Endodermal cell (in vitro differentiated cells): ENCODE measurements at places on chromosomes 1 and 21.

DNA sequence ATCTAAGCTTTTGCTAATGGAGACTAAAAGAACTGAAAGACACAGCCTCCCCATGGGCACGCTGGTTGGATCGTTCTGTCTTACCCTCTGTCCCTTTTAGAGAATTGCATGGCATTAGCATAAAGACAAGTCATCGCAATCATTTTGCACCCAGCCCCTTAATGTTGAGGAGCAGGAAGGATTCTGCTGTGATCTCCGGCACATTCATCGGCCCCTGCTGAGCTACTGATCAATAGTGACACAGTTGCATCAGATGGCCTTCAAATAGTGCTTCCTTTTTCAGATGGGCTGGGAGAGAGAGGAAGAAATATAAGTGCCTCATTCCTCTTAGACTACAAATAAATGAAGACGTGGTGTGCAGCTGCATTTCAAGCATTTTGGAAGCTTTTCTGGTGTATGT is 75.4 kb downstream of the NOS1AP start:
- DNase-seq, result peak; percentile 89

DNA sequence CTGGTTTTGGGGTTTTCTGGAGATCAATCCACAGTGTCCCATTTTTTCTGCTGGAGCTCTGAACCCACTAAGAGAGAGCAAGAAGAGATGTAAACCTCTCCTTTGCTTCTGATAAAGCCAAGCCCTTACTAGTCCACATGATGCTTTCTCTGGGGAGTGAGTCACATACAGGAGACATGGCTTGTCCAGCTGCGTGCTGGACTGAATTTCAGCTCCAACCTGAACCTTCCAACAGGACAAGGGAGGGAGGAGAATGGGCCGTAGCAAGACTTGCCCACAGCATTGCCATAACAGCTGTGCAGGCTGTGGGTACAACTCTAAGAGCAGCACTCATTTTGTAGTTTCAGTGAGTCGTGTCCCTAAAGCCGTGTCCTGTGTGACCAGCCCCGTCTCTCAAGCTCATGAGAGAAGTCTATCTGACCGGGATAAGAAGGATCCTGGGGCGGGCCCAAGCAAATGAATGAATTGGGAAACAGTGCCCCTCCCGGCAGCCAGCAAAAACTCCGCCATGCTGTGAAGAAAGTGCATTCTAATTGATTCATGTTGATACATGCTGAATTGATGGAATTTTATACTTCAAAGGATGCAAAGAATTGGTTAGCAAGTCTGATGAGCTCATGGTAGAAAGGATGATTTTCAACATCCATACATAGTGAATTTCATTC is 195.2 kb downstream of the GABPA start:
- DNase-seq, result no peak

DNA sequence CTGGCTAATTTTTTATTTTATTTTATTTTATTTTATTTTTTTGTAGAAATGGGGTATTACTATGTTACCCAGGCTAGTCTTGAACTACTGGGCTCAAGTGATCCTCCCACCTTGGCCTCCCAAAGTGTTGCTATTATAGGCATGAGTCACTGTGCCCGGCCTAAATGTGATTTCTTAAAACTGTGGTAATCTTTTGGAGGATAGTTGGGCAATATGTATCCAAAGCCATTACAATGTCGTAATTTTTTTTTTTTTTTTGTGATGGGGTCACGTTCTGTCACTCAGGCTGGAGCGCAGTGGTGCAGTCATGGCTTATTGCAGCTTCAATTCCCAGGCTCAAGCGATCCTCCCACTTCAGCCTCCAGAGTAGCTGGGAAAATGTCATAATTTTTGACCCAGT is 14.2 kb downstream of the ETV3L start:
- no peak for DNase-seq

GRCh38 chr1:17306921-17307320 is 1.1 kb upstream of the PADI4 start:
- no peak for DNase-seq

DNA sequence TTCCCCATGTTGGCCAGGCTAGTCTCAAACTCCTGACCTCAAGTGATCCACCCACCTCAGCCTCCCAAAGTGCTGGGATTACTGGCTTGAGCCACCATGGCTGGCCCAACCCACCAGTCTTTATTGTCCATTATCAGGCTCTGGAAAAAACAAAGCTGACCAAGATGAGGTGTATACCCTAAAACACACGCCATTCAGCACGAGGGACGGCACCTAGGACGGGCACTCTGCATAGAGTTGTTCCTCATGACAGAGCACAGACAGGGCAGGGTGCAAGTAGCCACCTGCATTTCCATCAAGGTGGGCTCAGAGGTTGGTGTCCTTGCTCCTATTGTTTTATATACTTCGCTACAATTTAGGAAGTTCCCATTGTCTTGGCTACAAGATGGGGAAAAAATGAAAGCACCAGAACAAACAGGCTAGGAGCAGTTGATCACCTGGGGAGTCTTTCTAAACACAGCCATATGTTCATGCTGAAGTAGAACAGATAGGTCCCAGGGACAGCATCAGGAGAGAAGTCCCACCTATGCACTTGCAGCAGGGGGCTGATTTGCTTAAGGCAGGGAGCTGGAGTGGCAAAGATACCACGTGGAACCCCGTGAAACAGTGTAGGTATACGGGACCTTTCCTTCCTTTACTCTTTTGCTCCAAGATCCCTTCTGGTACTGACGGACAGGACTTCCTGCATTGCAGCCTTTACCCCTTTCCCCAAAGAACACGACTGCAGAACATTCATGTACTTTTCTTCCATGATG is 4.5 kb downstream of the KRTCAP2 start:
- DNase-seq, result peak; percentile 35
